Endothelial cell (in vitro differentiated cells): ENCODE measurements at places on chromosomes 6 and 20. TPM values are rescaled to one million over a fixed set of nuclear protein-coding genes. Genes with fewer than 3 reads are reported as not detected.

HLA-G gene
- 0.41 TPM for total RNA-seq

PRSS35 gene
- total RNA-seq: 1.3 TPM

DNA sequence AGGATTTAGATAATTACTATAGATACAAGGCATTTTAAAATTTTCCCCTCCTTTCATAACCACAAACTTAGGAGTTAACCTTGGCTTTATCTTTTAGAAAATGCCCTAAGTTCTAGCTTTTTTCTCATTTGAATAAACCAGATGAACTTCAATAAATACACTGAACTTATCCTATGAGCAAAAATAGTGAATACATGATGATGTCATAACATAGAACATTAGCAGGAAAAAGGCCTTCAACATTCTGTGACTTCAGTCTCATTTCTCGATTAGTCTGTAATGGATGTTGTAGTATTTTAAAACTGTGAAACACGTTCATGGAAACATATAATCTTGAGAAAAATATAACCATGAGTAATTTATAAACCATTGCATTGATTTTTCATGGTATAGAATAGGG, 550.7 kb downstream of the PKHD1 start:
- H3K27me3 ChIP-seq: no peaks in the 10 kb centered on the region
- H3K4me1 ChIP-seq: peaks cover 18% of the 10 kb centered on the region

GRCh38 chr6:73329201-73329600, 24.9 kb downstream of the DPPA5 start:
- no peaks in the 10 kb centered on the region for H3K4me1 ChIP-seq
- DNase-seq: no peak
- peaks cover 2% of the 10 kb centered on the region for H3K27me3 ChIP-seq
- H3K27ac ChIP-seq: no peak overlapping the region

DNA sequence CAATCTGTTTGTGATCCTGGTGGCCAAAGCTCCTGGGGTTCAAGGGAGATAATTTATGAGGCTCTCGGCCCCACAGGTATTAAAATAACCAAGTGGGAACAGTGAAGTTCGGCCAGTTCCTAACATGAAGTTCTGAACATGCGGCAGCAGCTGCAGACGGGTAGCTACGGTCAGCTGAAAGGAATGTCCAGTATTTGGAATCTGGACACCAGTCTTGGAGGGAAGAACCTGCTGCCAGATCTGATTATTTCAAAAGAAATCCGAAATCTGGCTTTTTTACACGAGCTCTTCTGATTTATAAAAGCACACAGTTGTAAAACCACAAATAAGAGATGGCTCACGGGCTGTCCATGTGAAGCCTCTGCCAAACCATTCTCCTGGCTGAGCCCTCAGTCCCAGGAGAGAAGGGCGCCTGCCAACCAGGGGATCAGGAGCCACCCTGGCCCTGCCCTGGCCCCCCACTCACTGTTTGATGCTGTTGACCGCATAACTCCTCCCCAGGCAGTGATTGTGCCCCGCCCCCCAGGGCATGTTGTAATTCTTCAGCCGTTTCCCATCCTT, 28.2 kb upstream of the KCNB1 start:
- no peak overlapping the region for H3K27ac ChIP-seq
- no peak for DNase-seq
- peaks cover 4% of the 10 kb centered on the region for H3K4me1 ChIP-seq
- H3K36me3 ChIP-seq: peaks cover 7% of the 10 kb centered on the region
- H3K4me3 ChIP-seq: no peak overlapping the region

DNA sequence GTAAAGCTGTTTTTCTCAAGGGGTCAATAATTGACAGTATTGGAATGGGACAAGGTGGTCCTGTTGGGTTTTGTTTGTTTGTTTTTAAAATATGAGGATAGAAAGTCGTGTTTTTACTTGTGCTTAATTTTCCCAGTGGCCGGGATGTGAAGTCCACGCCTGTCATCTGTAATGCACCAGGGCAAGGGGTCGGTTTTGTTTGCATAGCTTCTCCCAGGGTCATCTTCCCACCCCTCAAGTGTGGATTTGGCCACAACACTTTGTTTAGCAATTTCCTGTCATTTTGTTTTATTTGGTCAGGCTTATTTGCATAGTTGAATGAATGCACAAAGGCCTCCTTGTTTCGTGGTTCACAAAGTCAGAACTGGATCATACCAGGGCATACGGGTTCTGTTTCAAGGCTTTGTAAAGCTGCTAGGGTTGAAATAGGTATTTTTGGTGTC, 29.8 kb downstream of the SYNJ2 start:
- H3K27me3 ChIP-seq: peaks cover 21% of the 10 kb centered on the region
- H3K4me3 ChIP-seq: peak overlapping the region; percentile 35
- H3K27ac ChIP-seq: peak overlapping the region; percentile 65
- peaks cover 48% of the 10 kb centered on the region for H3K36me3 ChIP-seq
- peaks cover 68% of the 10 kb centered on the region for H3K4me1 ChIP-seq

- no peaks in the 10 kb centered on the region for H3K4me1 ChIP-seq
- peaks cover 2% of the 10 kb centered on the region for H3K27me3 ChIP-seq
- no peak overlapping the region for H3K4me3 ChIP-seq
- H3K27ac ChIP-seq: no peak overlapping the region
These were observed 68.2 kb upstream of the FUCA2 start for GRCh38 chr6:143579703-143580102.

DNA sequence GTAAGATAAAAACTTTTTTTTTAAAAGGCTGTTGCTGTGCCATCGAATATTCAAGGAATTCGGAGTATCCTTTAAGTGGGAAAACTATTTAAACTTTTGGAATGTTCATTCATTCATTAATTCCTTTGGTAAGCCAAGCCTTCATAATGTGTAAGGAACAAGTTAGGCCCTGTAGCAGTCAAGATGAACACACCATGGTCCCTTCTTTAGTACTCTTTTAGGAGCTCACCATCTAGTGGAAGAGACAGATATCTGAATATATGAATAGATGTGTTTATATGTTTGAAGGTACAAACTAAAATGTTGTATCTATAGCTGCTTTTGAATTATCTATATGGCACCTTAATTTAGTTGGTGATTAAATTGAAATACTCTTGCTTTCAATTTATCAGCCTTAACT, 5.8 kb downstream of the SPO11 start:
- no peaks in the 10 kb centered on the region for H3K36me3 ChIP-seq
- H3K27me3 ChIP-seq: no peaks in the 10 kb centered on the region
- no peaks in the 10 kb centered on the region for H3K4me1 ChIP-seq
- DNase-seq: no peak
- H3K4me3 ChIP-seq: no peak overlapping the region
